ENCODE measurements at places on chromosomes 7 and 10.

- DNase-seq = no peak
Measured at GRCh38 chr10:52261362-52261761, 52.7 kb upstream of the DKK1 start.

GRCh38 chr7:111459757-111460280, 102.5 kb downstream of the IMMP2L start:
- DNase-seq = no peak

GRCh38 chr7:7966141-7966734, 2.4 kb upstream of the GLCCI1 start:
- DNase-seq = no peak

DNA sequence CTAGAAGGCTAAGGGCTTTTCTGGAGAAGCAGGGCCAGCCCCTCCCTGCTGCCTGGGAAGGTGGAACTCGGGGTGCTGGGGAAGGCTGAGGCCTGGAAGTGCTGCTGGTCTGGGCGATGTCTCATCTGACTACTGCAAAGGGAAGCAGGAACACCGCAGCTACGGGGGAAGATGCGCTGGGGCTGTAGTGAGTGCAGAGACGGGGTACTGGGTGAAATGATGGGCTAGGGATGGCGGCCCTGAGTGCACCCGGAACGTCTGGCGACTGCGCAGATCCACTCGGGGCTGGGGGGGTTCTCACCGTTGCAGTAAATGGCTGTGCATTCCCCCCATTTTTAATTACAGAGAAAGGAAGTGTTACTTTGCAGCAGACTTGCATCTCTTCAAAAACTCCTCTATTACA, 195.4 kb upstream of the ADARB2 start:
- DNase-seq = no peak

- DNase-seq = no peak
Measured at GRCh38 chr7:3892157-3892556, 591.1 kb downstream of the SDK1 start.
